ENCODE measurements at places on chromosomes 11 and 22.
A peak's percentile ranks its signal among the peaks of the same experiment; 100 is the strongest.

DNA sequence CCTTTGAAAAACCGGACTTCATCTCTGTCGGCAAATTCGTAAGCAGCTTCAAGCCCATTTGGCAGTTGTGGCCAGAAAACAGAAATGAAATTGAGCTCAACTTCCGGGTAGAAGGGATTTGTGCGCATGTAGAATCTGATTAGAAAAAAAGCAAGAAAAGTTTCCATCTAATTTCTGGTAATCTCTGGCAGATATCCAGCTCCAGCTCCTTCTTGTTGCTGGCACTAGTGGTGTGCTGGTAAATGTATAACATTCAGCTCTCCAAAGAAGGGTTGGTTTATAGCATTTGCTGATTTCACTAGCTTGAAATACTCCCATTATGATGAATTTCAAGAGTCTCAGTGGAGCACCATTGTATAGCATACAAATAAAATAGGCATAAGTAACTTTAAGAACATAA, 5.4 kb downstream of the MMP1 start:
- no peak for DNase-seq

GRCh38 chr11:92397221-92397755, 172.7 kb downstream of the FAT3 start:
- no peak for DNase-seq

DNA sequence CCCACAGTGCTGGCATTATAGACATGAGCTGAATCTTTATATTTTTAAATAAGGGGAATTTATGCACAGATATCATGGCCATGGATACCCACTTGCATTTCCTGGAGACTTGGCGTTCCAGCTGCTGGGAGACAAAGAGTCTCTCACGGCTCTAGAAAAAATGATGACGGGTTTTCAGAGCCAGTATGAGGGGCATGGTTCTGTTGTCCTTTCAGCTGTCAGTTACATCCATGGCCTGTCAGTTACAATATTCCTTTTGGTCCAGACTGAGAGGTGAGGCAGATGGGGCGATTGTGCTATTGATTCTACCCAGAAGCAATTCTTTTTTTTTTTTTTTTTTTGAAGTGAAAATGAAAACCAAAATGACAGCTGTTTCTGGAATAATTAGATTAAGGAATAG, 29.7 kb downstream of the USH1C start:
- DNase-seq = no peak

GRCh38 chr22:39819429-39819828, 74.1 kb downstream of the ENTHD1 start:
- no peak for DNase-seq

GRCh38 chr22:33110562-33111163, 52.5 kb upstream of the SYN3 start:
- DNase-seq = peak; percentile 51

DNA sequence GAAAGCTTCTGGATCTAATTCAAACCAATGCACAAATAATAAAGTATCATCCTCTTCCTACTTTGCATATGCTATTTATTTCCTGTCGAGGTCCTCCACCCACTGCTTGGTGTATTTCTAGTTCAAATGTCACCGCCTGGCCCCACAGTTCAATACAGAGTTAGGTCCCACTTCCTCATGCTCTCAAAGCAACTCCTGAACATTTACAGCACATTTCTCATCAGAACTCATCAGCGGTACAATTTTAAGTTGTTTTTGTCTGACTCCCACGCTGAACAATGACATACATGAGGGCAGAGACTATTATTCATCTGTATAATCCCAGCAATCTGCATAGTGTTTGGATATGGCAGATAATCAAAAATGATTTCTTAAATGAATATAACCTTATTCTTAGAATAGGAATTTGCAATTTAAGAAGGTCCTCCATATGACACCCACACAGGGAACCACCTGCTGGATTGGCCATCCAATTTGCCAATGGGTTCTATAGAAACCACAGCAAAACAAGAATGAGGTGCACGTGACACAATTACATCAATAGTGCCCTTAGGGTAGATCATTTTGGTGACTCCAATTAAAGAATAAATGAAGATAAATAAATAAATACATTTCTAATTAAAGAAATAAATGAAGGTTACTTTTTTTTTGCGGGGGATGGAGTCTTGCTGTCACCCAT, 54.2 kb downstream of the SLC25A17 start:
- DNase-seq = no peak

DNA sequence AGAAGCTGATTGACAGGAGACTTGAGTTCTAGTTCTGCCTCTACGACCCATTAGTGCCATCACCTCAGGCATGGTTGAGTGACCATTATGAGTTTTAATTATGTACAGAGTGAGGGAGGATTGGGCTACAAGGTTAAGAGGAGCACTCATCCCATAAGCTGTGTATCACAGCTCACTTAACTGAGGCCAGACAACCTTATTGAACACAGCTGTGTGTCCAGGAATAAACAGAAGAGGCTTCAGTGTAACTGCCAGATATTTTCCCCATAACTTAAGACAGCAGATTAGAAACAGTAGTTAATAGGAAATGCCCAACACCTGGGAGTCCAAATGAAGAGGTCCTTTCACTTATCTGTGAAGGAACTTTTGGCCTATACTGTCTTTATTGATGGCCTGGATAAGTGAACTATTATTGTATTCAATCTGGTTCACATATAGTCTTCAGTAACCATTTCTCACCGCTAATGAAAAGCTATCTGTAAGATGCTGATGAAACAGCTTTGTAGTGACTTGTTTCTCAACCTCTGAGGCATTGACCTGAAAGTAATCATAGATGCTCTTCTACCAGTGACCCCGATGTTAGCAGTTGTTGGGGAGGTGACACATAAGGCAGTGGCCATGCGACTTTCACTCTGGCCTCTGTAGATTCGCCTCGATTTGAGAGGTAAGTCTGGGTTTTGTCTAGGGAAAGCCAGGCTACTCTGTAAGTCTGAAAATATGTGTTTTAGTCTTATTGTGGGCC, 41.7 kb downstream of the YAP1 start:
- no peak for DNase-seq
